C1 segment of cervical spinal cord (tissue), 14 donors: ENCODE measurements at places on chromosomes 12 and 14.

DNA sequence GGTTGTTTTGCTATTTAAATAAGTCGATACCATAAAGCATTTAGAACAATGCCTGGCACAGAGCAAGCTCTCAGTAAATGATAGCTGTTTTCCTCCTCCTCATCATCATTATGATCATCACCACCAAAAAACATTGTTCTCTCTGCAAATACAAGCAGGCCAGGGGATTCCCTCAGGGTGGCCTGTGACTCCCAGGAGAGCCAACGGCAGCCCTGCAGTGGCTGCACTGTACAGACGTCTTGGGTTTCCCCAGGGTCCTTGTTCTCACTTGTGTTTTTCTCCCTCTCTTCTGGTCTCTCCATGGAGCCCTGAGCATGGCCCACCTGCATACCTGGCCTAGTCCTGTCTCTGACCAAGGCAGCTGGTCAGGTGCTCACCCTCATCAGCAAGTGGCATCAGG lies 290.9 kb upstream of the PWP1 start:
- no peak for DNase-seq

DNA sequence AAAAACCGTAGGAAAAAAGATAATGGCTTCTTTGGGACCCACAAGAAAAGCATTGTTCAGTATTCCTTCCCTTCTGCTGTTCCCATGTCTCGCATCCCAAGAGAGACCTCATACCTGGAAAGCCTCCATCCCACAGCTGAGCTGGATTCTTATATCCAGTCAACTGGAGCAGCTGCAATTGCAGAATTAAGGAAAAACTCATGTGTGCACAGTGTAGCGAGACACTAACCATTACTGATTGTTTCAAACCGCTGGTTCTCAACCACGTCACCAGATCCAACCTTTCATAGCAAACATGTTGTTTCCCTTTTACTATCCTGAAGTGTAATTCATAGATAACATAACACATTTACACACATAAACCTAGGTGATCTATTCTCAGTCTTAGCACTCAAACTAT lies 5.5 kb upstream of the RNASE10 start:
- DNase-seq = no peak

DNA sequence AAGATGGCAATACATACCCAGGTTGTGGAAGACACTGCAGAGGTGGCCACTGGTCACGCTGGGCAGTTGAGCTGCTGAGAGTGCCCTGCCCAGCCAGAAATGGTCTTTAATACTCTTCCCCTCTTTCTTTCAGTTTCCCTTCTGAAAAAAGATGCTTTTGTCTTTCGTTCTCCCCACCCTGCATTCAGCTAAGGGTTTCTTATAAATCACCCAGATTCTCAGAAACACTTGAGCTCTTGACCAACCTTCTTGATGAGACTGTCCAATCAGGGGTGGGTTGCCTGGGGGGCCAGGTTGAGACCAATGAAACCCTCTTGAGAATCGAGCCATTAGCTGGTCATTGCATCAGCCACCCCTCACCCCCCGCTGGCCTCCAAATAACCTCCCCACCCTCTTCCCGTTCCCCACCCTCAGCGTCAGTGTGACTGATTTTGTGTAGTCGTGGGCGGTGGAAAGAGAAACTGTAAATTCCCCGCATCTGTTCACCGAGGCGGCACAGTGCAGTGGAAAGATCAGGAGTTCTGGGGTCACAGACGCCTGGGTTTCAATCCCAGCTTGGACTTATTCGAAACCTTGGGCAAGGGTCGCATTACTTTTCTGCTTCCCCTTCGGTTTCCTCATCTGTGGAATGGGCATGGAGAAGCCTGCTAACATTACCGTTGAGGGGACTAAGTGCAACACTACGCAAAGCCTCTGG lies 52.3 kb downstream of the SLC25A47 start:
- no peak for DNase-seq

DNA sequence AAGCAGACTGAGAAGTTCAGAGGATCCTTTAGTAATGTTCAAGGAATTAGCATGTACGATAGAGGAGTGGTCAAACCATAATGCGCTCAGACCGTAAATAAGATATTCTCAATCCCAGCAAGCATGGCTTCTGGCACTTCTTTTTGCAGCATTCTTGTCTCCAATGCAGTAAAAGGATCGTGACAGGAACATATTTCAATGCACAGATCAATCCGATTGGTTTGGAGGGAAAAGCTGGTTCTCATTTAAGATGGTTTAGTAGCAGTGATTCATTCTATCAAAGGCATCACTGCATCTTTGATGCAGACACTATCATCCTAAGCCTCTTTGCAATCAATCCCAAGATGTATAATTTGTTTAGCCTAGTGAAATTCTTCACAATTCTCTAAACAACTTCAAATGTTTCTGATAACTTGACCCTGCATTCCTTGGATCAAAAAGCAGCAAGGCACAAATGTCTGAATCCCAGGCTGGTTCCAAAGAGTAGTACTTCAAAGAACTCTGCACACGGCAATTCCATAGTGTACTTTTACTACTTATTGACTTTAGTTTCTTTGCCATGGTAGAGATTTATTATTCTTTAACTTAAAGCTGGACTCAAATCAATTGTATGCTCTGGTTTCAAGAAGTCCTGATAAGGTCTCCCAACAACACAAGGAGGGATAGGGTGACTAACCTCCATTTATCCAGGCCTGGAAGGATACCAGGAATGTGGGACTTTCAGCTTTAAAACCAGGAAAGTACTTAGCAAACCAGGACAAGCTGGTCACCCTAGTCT lies 96.8 kb upstream of the MDM1 start:
- no peak for DNase-seq

DNA sequence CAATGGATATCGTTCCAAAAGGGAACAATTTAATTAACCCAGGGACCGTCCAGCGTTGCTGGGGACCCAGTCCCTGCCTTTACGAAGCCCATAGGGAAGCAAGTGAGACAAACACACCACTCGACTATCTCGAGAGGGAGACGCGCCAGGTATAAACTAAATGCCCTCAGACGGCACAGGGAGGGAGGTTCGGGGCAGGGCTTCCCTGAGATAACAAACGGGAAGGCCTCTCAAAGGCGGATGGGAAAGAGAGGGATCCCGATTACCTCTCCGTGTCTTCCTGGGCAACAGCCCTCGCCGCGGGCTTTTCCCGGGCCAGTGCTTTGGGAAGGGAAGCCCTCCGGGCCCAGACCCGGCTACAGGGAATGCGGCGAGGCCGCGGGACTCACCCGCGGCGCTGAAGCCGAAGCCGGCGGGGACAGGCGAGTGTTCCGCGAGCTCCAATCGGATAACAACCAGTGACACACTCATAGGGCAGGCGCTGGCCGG lies 390 bp downstream of the BRAP start:
- DNase-seq = peak; percentile 35

GRCh38 chr12:125065021-125065918 lies at the start of gene AACS:
Gene AACS (plus strand): TSS chr12:125065435. CDS start chr12:125065585, 150 bp downstream.
- peak; percentile 54 for DNase-seq

- DNase-seq = no peak
Observed at GRCh38 chr12:94098466-94098865, 49.9 kb upstream of the PLXNC1 start.
